CD4-positive, alpha-beta memory T cell (primary cell): ENCODE measurements at places on chromosomes 11 and 22. TPM values are rescaled to one million over a fixed set of nuclear protein-coding genes. Genes with fewer than 3 reads are reported as not detected.

DNA sequence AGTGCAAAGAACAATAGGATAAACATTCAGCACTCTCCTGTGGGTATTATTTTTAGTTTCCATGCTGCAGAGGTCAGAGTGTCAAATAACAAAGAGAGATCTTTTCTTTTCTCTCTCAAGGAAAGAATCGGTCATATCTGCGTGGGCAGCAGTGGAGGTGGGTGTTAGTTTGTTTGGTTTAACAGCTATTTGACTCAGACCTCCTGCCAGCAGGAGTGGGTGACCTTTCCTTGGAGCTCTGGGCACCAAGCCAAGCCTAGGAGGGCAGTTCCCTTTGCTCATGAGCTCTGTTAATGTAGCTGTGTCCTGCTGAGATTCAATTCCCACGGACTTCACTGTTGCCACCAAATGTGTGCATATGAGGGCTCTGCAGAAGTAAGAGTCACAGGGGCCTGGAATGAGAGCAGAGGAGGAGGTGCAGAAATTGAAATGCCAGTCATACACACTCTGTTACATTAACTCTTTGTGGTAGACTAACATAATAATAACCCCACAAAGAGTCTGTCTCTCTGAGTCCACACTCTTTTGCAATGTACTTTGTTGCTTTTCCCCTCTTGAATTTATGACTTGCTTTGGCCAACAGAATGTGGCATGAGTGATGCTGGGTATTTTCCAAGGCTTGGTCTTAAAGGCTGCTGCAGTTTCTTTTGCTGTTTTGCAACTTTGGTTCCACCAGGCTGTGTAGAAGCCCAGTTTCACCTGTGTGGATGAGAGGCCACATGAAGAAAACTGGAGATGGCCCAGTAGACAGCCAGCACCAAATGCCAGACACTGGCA, 76.0 kb upstream of the GRK3 start:
- no peak for DNase-seq

GRCh38 chr11:62805961-62806441, 761 bp upstream of the NXF1 start:
- no peak for DNase-seq

DNA sequence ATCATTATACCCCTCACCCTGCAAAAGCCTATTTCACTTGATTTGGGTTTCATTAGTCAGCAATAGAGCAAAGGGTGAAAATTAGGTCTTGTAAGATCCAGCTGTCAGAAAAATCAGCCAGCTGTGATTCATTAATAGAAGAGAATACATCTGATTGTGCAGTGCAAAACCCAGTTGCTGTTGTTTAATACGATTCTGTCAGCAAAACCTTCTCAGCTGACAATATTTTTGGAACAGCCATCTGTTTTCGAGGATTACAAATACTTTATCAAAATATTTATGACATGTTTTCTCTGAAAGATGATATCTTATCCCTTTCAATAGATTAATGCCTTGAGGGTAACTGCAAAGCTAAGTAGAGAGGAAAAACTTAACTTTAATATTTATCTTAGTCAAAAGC, 1354.0 kb upstream of the RAG2 start:
- no peak for DNase-seq

DNA sequence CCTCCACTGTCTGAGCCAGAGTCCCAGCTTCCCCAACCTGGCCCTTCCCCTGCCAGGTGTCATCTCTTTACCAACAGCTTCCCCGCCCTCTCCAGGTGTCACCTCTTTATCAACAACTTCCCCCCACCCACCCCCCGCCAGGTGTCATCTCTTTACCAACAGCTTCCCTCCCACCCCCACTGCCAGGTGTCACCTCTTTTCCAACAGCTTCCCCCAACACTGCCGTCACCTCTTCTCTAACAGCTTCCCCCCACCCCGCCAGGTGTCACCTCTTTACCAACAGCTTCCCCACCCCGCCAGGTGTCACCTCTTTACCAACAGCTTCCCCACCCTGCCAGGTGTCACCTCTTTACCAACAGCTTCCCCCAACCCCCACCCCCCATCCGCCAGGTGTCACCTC, 29.8 kb upstream of the TTLL12 start:
- no peak for DNase-seq

DNA sequence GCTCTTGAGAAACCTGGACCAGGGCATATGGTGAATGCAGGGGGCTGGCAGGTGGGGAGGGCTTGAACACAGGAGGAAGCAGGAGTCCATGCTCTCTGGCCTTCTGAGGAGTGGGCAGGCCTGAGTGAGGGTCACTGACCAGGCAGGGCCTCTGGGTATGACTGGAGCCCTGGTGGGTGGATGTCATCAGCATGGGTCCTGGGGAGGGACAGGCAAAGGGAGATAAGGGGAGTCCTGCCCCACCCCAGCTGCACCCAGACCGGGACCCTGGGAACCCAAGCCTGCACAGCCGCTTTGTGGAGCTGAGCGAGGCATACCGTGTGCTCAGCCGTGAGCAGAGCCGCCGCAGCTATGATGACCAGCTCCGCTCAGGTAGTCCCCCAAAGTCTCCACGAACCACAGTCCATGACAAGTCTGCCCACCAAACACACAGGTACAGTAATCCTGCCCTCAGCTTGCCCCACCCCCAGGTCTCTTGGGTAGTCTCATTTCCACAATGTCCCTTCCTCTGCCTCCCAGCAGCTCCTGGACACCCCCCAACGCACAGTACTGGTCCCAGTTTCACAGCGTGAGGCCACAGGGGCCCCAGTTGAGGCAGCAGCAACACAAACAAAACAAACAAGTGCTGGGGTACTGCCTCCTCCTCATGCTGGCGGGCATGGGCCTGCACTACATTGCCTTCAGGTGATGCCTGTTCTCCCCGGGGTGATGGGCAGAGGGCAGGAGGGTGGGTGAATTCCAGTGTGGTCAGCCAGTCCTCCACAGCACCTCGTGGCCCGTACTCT, 2.0 kb upstream of the VEGFB start:
- no peak for DNase-seq

GRCh38 chr11:116771935-116772334, 852 bp downstream of the BUD13 start:
- DNase-seq = no peak

GRCh38 chr11:44866286-44866685, 84.4 kb downstream of the TP53I11 start:
- DNase-seq = no peak

DNA sequence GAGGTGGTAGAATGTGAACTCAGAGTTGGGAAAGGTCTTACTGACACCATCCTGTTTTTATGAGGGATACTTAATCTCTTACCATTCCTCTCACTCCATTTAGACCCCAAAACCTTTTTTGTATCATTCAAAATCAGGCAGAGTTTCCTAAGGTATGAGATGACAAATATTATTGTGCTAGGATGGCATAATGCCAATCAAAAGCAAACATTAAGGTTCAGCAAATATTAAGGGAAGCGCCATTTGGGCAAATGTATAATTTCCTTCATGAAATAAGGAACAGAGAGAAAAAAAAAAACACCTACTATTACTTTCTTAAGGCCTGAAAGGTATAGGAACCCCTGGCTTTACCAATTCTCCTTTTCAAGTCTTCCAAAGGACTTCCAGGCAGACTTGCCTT, 62.4 kb downstream of the SMCO4 start:
- no peak for DNase-seq

DNA sequence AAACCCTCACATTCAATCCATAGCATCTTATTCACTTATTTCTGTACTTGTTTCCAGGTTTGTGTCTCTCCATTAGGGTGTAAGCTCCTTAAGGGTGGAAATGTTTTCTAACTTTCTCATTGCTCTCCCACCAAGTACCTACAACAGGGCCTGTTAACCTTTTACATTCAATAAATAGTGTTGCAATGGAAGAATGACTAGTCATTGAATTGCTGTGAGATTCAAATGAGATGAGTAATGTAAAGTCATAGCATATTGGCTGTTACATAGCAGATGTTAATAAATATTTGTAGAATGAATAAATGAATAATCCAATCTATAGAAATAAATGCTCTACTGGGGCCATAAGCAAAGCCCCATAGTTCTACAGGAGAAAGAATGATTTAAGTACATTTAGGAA, 75.4 kb upstream of the DDI1 start:
- DNase-seq = no peak

GRCh38 chr11:72239313-72239848, 4.6 kb downstream of the PHOX2A start:
- DNase-seq = no peak

DNA sequence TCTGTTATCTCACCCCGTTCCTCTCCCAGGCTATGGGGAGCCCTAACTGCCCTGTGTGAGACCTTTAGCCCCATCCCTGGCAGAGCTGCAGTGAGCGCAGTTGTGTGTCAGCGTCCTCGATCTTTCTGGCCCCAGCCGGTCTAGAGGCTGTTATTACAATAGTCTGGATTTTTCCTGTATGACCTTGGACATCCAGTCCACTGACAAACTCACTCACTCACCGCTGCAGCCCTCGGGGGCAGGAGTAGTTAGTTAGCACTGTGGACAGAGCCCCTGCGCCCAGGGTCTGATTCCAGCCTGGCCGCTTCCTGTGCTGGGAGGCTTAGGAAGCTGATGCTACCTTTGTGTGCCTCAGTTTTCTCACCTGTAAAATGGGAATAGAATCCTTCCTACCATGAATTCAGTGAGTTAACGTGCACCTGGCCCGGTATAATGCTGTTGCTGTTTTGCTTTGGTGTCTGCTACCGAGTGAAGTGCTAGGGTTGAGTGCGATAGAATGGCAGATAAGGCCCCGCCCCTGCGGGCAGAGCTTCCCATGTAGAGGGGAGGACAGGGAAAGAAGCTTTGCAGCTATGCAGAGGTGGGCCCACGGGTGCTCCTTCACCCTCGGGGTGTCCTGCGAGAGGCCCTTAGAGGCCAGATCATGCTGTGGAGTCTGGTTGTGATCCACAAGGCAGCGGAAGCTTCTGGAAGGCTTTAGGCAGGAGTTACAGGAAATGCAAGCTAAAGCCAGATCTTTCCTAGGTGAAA, 3.0 kb downstream of the LRP5 start:
- no peak for DNase-seq

- DNase-seq = no peak
These were observed 44.6 kb upstream of the PARVG start for GRCh38 chr22:44136112-44136511.

- no peak for DNase-seq
These were observed 78.3 kb upstream of the KCNQ1OT1 start for GRCh38 chr11:2777871-2778629.

GRCh38 chr11:33952805-33953204, 60.9 kb upstream of the LMO2 start:
- DNase-seq = no peak

DNA sequence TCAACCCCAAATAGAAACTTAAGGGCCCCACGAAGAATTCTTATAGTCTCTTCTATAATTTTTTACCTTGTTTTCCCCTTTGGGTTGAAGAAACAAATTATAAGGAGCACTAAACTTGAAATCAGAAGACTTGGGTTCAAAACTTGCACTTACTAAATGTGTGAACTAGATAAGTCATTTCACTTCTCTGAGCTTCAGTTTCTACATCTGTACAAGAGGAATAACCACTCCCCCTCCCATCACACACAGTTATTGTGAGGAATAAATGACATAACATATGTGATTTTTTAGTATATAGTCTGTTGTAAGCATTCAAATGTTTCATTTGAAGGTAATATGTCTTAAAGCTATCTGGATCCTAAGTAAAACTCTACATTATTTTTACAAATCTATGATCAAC, 78.8 kb downstream of the LIF start:
- DNase-seq = no peak

- DNase-seq = no peak
These were observed 1.5 kb downstream of the OR5A1 start for GRCh38 chr11:59437770-59438169.

DNA sequence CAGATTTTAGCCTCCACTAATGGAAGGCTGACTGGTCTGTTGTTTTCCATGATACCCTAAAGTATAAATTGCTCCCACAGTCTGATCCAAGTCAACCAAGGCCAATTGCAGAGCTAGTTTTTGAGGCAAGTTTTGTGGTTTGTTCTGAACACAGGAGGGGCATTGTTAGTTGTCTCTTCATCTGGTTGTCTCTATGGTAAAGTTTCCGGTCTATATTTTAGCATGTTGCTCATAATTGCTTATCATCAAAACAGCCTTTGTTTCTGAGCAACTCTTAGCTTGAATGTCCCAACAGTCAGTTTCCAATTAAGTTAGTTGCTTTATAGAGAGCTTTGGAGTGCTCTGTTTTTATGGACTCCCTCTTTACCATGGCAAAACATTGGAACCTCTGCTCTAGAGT, 217.6 kb upstream of the CARD18 start:
- DNase-seq = no peak

- no peak for DNase-seq
These were observed 9.1 kb upstream of the GLYATL1B start for GRCh38 chr11:59076876-59077571.

- no peak for DNase-seq
These were observed 213.6 kb upstream of the SESN3 start for GRCh38 chr11:95444309-95445241.

NPTXR gene
- total RNA-seq = 8.6 TPM

RIN1 gene
- total RNA-seq = 5.8 TPM

KDM4E gene
- total RNA-seq = not detected

PGR gene
- not detected for total RNA-seq

PAFAH1B2 gene
- total RNA-seq = 64.2 TPM
